ENCODE measurements at places on chromosomes 4 and X. TPM values are rescaled to one million over a fixed set of nuclear protein-coding genes. Genes with fewer than 3 reads are reported as not detected.
A peak's percentile ranks its signal among the peaks of the same experiment; 100 is the strongest.

- H3K27ac ChIP-seq, result no peak overlapping the region
- DNase-seq, result no peak
- H3K4me3 ChIP-seq, result no peak overlapping the region
- no peaks in the 10 kb centered on the region for H3K4me1 ChIP-seq
Measured at GRCh38 chr4:137531168-137531985, 917 bp downstream of the PCDH18 start.

GRCh38 chrX:117429501-117429900, 687.1 kb downstream of the KLHL13 start:
- H3K27me3 ChIP-seq, result no peaks in the 10 kb centered on the region
- H3K4me1 ChIP-seq, result no peaks in the 10 kb centered on the region
- H3K27ac ChIP-seq, result no peak overlapping the region
- DNase-seq, result no peak
- H3K36me3 ChIP-seq, result no peaks in the 10 kb centered on the region

GRCh38 chrX:372856-373640, 13.7 kb downstream of the PPP2R3B start:
- H3K4me1 ChIP-seq, result no peaks in the 10 kb centered on the region
- no peak for DNase-seq
- H3K27ac ChIP-seq, result no peak overlapping the region
- peaks cover 36% of the 10 kb centered on the region for H3K27me3 ChIP-seq

TMEM31 gene
- total RNA-seq, result not detected

PAGE2B gene
- total RNA-seq, result not detected

UGT2B11 gene
- not detected for total RNA-seq

- DNase-seq, result no peak
- H3K4me3 ChIP-seq, result no peak overlapping the region
- H3K27ac ChIP-seq, result no peak overlapping the region
- H3K27me3 ChIP-seq, result peaks cover 13% of the 10 kb centered on the region
- no peaks in the 10 kb centered on the region for H3K36me3 ChIP-seq
Measured at GRCh38 chrX:131057706-131058105, 440 bp upstream of the ARHGAP36 start.

DNA sequence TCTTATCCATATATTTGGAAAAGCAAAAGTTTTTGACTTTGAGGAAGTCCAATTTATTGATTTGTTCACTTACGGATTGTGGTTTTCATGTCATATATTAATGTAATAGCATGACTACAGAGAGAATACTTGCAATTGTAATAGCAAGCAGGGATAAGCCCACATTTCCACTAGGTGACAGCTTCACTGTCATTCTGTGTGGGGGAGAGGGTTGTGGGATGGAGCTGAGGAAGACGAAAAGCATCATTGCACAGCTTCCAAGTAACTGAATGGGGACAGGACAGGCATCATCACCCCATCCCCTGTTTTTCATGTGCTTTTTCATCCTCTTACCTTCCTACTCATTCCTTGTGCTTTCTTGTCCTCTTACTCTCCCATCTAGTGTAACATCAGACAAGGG, 31.4 kb downstream of the BEX3 start:
- no peaks in the 10 kb centered on the region for H3K27me3 ChIP-seq
- H3K27ac ChIP-seq, result no peak overlapping the region
- DNase-seq, result no peak
- peaks cover 9% of the 10 kb centered on the region for H3K36me3 ChIP-seq
- H3K4me3 ChIP-seq, result no peak overlapping the region
- H3K4me1 ChIP-seq, result peaks cover 17% of the 10 kb centered on the region

GAGE12F gene
- not detected for total RNA-seq

- no peak overlapping the region for H3K27ac ChIP-seq
- H3K4me3 ChIP-seq, result no peak overlapping the region
- H3K4me1 ChIP-seq, result peaks cover 11% of the 10 kb centered on the region
- H3K27me3 ChIP-seq, result no peaks in the 10 kb centered on the region
- H3K36me3 ChIP-seq, result no peaks in the 10 kb centered on the region
- DNase-seq, result peak; percentile 54
Measured at GRCh38 chr4:76087007-76087769, 12.7 kb downstream of the ART3 start.

GRCh38 chrX:7941390-7942042, 14.3 kb upstream of the PNPLA4 start:
- H3K4me3 ChIP-seq, result no peak overlapping the region
- H3K27me3 ChIP-seq, result no peaks in the 10 kb centered on the region
- no peaks in the 10 kb centered on the region for H3K36me3 ChIP-seq
- peak; percentile 3 for DNase-seq

- no peak overlapping the region for H3K4me3 ChIP-seq
- no peaks in the 10 kb centered on the region for H3K36me3 ChIP-seq
- DNase-seq, result no peak
- H3K27ac ChIP-seq, result no peak overlapping the region
Measured at GRCh38 chrX:44349561-44349960, 6.1 kb upstream of the EFHC2 start.

DNA sequence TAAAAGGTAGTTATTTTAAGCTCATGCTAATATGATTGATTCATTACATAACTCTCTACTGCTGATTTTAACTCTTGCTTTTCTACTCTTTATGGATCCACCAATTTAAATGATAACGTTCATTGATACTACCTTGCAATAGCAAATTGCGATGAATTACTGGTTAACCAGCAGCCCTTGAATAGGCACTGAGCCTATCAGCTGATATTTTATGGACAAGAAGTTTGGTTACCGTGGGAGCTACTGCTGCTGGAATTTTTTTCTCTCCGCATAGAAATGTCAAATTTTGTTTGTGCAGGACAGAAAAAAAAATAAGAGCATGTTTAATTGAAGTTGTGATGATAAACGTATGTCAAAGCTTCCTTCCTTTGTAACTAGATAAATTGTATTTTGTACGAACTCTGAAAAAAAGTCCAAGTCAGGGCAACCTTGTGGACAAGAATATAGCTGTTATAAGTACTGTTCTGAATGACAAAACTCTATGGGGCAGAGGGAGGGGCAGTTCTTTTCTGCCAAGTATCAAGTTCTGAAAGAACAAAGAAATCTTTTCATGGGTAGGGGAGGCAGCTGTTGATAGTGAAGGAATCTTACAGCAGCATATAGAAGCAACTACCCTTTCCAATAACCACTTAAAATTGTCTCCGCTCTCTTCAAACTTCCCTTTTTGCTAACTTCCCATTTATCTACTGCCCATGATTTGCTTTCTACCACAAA, 434.9 kb upstream of the PABPC4L start:
- DNase-seq, result no peak
- H3K27me3 ChIP-seq, result no peaks in the 10 kb centered on the region
- no peak overlapping the region for H3K27ac ChIP-seq
- no peaks in the 10 kb centered on the region for H3K4me1 ChIP-seq
- H3K36me3 ChIP-seq, result no peaks in the 10 kb centered on the region
- no peak overlapping the region for H3K4me3 ChIP-seq

GRCh38 chr4:159158083-159158617, 55.3 kb downstream of the RAPGEF2 start:
- H3K27me3 ChIP-seq, result no peaks in the 10 kb centered on the region
- no peaks in the 10 kb centered on the region for H3K36me3 ChIP-seq
- no peaks in the 10 kb centered on the region for H3K4me1 ChIP-seq
- DNase-seq, result no peak

TSC22D3 gene
- total RNA-seq, result 48.3 TPM

MAGEA2B gene
- total RNA-seq, result not detected
